ENCODE measurements at places on chromosomes 6 and 20.

- no peak for DNase-seq
Measured at GRCh38 chr6:151551223-151551857, 57.5 kb downstream of the CCDC170 start.

DNA sequence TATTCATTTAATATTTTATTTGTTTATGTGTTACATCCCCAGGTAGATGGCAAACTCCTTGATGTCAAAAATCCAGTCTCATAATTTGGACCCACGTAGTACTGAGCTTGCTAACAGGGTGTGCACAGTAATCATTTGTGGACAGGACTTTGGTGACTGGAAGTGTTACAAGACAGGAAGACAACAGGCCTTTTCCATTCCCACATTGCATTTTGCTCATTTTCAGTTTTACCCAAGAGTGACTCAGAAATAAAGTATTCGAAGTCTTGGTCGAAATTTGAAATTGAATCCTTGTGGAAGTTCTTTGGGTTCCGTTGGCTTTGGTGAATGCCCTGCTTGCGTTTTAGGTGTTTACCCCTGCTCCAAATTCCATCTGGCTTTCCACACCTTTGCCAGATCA is 63.0 kb upstream of the THBS2 start:
- no peak for DNase-seq

GRCh38 chr6:168866534-168866933 is 387.1 kb downstream of the THBS2 start:
- no peak for DNase-seq

DNA sequence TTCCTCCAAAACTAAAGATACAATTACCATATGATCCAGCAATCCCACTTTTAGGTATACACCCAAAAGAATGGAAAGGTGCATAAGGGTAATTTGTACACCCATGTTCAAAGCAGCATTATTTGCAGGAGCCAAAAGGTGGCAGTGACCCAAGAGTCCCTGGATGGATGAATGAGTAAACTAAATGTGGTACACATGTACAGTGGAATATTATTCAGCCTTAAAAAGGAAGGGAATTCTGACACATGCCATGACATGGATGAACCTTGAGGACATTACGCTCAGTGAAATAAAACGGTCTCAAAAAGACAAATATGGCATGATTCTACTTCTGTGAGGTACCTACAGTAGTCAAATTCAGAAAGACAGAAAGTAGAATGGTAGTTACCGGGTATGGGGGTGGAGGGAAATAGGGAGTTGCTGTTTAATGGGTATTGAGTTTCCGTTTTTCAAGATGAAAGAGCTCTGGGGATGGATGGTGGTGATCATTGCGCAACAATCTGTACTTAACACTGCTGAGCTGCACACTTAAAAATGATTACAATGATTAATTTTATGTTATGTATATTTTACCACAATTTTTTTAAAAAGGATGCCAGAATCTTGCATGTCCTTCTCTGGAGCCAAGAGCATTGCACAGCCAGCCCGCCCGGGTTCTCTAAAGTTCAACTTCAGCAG is 518.9 kb upstream of the JARID2 start:
- DNase-seq: no peak

GRCh38 chr6:15960740-15961634 is 167.9 kb upstream of the MYLIP start:
- DNase-seq: peak; percentile 7

- no peak for DNase-seq
Measured at GRCh38 chr20:14801591-14802325, 464.3 kb upstream of the FLRT3 start.

- DNase-seq: no peak
Measured at GRCh38 chr6:52152070-52152423, 34.1 kb upstream of the IL17A start.

DNA sequence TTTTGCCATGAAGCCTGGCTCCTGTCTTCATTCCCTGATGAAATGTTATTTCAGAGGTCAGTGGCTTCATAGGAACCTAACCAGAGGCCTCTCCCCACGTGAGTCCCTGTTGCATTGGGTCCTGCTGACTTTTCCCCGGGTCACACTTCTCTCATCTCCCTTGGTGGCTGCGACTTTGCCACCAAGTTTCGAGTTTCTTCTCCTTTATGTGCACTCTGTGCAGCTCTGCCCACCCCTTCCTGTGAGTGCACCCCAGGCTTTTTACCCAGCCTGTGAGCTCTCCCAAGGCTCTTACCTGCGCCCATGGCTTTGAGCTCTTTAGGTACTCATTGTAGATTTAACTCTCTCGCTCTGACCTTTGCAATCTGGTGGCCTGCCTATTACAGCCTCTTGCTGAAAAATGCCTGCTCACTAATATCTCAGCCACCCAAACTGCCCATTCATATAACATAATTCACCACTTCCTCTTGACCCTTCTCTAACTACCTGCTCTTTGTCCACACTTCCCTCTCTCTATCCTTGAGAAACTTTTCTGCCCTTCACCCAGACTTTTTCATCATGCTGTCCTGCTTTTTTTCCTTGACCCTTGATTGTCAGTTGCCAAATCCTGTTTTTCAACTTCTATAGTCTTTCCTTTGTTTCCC is 105.9 kb downstream of the SASH1 start:
- DNase-seq: no peak

DNA sequence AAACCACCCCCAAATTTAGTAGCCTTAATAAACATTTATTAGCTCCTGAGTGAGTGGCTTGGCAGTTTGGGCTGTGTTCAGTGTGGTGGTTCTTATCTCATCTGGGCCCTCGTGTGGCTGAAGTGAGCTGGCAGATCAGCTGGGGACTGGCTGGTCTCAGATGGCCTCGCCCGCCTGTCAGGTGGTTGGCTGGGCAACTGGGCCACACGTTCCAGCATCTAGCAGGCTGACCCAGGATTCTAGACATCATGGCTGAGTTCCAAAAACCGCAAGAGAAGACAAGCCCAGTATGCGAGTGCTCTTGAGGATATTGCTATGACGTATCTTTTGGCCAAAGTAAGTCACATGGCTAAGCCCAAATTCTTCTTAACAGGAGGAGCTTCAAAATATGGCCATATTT is 28.9 kb downstream of the EIF2S2 start:
- no peak for DNase-seq

DNA sequence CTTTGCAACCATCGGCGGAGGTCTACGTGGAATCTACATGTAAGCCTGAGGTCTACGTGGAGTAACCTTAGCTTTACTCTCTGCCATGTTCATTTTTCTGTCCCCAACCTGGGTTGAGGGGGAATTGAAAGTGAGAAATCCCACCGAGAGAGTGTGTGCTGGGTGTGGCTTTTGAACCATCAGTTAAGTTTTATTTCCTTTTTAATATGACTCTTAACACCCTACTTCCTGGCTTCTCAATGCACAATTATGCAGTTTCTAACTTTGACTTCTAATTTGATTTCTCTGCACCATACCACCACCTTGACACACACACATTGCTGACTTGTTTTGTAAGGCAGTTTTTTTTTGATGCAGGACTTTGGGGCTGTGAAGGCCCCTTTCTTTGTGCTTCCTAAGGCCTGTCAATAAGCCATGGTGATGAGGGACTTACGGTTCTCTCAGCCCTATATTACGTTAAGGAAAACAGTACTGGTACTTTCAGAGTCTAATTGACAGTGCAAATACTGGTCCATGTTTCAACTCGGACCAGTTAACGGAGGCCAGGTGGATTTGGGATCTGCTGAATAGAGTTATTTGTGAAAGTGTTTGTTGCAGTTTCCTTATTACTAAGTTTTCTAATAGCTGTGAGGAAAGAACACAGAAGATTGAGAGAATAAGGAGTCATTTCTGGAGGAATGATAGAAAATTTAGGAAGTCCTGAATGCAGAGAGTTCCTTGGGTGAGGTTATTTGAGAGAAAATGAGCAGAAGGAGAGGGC is 206.5 kb downstream of the JARID2 start:
- DNase-seq: no peak

DNA sequence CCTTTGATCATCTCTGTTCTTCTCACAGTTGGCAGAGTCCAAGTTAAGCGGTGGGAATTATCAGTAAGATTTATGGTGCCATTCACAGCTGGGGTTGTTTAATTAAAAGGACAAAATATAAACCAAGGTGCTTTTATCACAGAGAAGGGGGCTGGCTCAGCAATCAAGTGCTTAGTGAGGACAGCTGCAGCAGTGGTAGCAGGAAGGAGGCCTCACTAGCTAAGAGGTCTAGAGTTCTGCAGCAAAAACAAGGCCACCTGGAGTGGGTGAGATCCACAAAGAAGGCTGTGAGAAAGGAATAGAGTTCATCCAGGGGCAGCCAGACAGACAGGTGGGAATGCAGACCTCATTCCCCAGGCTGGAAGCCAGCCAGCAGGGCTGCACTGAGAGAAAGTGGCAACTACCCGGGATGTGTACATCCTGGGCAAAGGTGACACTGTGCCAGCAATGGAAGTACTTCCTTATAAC is 37.1 kb downstream of the PIGU start:
- no peak for DNase-seq

- DNase-seq: no peak
Measured at GRCh38 chr20:5586720-5587119, 163.5 kb upstream of the SHLD1 start.

GRCh38 chr20:47146686-47147085 is 209.8 kb downstream of the ZMYND8 start:
- no peak for DNase-seq

DNA sequence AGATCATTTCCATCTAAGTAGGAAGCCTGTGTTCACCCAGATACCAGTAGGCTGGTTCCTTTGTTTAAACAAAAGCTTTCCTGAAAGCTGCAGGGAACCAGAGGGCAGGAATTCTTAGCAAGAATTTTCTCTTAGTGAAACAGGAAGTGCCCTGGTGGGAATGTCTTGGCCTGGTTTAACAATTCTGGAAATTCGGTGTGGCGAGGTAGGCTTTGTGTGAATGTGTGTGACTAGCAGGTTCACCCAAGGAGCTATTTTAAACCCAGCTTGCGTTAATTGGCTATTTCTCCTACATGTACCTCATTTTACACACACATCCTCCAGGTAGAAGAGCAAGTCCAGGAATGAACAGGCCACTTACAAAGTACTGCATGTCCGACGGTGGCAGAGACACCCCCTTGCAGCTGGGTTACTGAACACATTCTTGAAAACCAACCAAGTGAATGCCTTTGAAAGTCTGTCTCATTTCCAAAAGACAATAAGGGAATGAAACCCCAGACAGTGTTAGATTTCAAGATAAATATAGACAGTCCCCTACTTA is 64.6 kb downstream of the GFOD1 start:
- no peak for DNase-seq

DNA sequence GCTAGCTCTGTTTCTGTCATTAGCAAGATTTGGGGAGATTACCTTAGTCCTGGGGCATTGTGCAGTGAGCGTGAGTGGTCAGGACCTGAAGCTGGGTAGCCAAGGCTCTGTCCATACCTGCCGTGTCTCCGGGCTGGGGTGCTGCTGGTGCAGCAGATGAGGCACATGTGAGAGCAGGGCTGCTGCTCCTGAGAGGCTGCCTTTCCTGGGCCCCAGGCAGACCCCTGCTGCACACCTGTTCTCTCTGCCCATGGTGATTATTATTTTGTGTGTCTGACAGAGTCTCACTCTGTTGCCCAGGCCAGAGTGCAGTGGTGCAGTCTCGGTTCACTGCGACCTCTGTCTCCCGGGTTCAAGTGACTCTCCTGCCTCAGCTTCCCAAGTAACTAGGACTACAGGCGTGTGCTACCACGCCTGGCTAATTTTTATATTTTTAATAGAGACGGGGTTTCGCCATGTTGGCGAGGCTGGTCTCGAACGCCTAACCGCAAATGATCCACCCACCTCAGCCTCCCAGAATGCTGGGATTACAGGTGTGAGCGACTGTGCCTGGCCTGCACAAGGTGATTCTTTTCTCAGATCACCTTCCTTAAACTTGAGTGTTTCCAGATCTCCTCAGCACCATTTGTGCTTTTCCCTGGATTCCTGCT is 36.8 kb upstream of the IRF4 start:
- no peak for DNase-seq

DNA sequence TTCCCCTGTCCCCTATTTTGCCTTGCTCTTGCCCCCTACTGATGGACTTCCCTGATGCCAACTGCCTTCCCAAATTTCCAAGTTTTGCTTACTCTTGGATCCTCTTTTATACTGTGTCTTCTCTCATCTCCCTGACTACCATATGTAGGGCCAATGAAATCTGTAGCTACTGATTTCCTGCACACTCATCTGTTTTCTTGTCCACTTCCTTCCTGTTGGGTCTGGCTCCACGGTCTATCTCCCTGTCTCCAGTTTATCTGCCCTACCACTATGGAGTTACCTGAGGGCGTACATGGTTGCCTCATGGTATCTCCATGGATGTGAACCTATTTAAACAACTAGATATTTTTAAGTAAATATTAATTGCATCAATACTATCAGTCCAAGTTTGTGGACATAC is 140.3 kb upstream of the MCHR2 start:
- no peak for DNase-seq

- no peak for DNase-seq
Measured at GRCh38 chr6:40328986-40329545, 258.1 kb downstream of the LRFN2 start.

DNA sequence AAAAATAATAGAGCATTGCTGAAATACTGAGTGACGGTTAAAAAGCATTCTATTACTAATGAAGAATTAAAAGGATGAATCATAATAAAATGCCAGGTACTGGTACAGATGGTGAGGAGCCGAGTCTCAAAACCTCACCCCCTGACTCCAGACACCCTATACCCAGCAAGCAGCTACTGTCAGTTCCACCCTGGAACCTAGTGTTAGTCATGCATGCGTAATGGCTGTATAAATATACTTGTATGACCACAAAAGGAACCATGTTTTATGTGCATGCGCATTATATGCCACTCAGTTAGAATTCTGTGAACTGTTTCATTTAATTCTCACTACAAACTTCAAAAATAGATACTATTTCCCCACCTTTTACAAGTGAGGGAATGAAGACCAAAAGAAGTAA is 568.7 kb upstream of the RNF217 start:
- no peak for DNase-seq

- DNase-seq: no peak
Measured at GRCh38 chr6:14676064-14676463, 558.5 kb downstream of the CD83 start.

- no peak for DNase-seq
Measured at GRCh38 chr6:123329337-123329736, 307.4 kb downstream of the TRDN start.

DNA sequence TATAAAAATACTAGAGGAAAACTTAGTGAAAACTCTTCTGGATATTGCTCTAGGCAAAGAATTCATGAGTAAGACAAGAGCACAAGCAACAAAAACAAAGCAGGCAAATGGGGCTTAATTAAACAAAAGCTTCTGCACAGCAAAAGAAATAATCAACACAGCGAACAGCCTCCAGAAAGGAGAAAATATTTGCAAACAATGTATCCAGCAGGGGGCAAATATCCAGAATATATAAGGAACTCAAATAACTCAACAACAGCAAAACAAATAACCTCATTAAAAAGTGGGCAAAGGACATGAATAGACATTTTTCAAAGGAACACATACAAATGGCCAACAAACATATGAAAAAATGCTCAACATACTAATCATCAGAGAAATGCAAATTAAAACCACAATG is 17.1 kb upstream of the HECA start:
- no peak for DNase-seq

GRCh38 chr6:30839671-30840070 is 44.6 kb upstream of the DDR1 start:
- DNase-seq: no peak

Data from CD4-positive, alpha-beta T cell treated with Interleukin-1 beta for 1 hour (primary cell).